ENCODE measurements at places on chromosomes 2 and 18.

- no peak for DNase-seq
Observed at GRCh38 chr2:206979922-206980321, 40.6 kb downstream of the CPO start.

DNA sequence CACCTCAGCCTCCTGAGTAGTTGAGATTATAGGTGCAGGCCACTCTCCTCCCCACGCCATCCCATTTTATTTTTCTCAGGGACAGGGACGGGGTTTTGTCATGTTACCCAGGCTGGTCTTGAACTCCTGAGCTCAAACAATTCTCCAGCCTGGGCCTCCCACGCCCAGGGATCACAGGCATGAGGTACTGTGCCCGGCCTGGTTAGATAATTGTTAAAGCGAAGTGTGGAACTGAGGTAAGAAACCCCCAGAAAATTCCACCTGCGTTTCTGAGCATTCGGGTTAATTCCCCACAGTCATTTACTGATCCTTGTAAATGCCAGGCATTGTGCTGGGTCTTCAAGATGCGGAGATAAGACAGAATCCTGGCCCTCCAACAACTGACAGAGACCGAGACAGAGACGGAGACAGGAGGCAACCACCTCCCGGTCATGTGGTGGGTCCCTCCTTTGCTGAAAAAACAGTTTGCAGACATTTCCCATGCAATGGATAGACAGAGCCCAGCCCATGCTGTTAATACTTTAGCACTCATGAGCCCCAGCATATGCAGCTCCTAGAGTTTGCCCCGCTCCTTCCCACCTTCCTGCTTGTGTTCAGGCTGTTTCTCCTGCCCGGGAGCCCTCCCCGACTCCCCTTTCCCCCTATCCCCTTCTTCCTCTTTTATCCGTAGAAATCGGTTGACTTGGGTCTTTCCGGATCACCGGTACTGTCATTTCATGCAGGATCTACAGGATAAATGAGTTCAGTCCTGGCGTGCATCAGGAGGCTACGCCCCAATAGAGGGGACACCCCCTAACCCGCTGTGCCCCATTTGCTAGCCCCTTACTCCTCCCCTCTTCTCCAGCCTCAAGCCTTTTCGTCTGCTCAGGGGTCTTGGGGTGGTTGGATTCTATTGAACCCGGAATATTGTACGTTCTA is 1.6 kb upstream of the RHOB start:
- no peak for DNase-seq

DNA sequence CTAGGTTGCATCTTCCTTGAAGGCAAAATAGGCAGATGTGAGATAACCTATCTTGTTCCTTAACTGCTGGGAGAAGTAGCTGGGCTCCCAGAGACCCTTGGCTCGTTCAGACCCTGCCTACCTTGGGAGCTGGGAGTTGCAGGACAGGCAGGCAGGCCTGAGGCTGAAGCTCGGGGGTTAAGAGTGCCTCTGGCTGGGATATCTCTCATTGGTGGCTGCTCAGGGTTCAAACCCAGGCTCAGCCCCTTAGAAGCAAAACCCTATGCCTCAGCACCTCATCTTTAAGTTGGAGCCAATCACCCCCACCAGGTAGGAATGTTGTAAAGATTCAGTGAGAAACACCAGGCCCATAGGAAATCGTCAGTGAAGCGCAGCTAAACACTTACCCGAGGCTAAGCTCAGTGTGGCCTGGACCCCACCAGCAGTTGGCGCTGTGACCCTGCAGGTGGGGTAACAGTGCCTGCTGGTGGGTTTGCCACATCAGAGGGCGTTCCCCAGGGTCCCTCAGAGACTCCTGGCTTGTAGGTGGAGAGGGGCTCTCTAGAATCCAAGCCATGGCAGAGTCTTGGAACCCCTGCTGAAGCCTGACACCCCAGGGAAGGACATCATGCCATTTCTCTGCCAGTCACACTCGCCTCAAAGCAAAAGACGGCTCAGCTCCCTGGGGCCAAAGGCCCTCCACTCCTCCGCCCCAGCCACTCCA is 54.6 kb upstream of the GPR17 start:
- DNase-seq, result peak; percentile 24

GRCh38 chr2:26269571-26270158 is 24.9 kb downstream of the HADHB start:
- DNase-seq, result no peak

GRCh38 chr18:8742387-8743361 is 37.3 kb downstream of the MTCL1 start:
- DNase-seq, result no peak

Measured in NCI-H2081 (cell line).